ENCODE measurements at places on chromosomes 1 and 21.

DNA sequence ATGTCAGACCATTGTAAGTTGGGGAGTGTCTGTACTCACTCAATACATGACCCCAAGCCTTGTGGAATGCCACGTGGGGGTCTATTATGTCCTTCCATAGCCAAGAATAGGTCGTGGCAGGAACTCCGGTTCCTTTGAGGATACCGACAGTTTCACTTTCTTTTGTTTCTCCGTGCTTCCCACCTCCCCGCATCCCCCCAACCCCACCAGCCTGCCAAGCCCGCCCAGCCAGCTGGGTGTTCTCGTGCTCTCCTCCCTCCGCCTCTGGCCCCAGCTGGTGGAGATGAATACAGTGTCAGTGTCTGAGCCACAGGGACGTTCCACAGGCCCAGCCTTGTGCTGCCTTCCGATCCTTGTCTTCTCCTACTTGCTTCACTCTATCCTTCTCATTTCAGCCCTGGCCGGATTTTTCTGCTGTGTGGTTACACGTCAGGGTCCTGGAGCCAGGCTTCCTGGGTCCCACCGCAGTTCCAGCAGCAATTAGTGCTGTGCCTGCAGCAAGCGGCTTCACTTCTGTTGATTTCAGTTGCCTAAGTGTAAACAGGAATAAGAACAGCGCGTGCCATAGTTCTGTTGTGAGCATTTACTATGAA is 4.1 kb upstream of the AGTRAP start:
- no peak for DNase-seq

DNA sequence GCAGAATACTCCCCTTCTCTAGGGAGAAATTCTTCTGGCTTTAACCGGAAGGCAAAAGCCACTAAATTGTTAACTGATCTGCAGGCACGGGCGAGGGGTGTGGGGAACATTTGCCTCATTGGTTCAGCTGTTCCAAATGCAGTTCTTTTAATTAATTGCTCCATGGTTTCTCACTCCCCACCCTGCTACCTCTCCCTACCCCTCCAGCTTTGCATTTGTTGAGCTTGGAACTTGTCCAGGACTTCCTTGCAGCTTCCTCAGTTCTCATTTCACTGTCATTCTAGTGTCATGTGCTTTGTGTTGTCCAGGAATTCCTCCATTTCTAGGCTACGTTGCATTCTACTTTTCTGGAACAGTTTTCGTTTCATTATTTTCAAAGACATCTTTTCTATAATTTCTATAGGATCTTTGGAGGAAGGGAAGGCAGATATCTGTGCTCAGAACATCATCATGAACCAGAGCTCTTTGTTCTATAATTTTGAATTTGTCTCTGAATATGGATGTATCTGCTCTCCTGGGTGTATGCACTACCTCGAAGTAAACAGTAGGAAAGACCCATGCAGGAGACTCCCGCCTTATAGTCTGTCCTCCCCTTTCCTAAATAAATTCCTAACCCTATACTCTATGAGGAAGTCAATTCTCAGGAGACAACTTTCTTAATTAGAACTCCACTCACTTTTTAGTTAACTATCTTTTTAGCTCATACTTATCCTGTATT is 132.4 kb upstream of the LMO4 start:
- DNase-seq: no peak

DNA sequence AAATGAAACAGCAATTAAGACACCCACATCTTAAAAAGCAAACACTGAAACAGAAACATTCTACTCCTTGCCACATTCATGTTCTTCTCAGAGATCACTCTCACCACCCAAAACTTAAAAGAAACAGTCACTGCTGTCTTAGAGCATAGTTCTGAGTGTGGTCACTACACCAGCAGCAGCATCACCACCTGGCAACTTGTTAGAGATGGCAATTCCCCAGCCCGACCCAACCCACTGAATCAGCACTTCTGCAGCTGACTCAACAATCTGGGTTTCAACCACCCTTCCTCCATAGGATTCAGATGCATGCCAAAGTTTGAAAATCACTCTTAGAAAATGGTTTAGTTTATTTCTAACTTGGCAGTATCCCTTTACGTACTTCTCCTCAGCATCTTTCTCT is 126.1 kb downstream of the CDC42BPA start:
- no peak for DNase-seq

- DNase-seq: no peak
Measured at GRCh38 chr1:155083865-155084721, 5.5 kb downstream of the EFNA3 start.

DNA sequence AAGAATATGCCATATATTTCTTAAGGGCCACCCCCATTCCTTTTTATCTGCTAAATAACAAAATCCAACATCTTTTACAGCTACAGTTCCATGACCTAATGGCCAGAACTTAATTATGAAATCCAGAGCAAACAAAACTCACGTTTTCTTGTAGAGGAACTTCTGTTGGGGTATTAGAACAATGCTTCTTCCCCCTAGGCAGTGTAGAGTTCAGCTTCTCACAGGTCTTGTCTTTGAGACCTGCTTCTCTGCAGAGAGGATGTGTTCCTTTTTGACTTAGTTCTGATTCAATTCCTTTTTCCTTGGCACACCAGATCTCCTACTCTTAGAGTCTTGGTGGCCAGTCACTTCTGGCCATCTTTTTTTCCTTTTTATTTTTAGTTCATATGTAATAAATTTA is 22.2 kb downstream of the VAV3 start:
- no peak for DNase-seq

GRCh38 chr1:83676106-83676505 is 322.8 kb downstream of the TTLL7 start:
- no peak for DNase-seq

DNA sequence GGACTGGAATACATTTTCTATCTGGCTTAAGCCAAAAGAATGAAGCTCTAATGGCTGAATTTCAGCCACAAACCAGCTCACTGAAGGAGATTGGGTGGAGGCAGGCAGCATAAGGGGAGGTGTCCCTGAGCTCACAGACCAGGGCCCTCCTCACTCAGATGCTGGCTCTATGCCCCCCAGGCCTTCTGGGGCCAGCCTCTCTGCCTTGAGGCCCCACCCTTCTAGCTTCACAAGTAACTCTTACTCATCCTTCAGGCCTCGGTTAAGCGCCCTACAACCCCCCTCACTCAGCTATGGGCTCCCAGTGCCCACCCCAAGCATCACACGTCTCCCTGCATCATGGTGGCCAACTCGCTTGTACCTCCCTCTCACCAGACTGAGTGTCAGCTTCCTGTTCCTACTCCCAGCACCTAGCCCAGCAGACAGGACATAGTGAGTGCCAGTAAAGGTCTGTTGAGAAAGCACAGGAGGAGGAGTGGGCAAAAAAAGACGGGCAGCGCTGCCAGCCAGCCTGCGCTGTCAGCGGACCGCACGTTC is 40.8 kb upstream of the GPR157 start:
- DNase-seq: no peak

DNA sequence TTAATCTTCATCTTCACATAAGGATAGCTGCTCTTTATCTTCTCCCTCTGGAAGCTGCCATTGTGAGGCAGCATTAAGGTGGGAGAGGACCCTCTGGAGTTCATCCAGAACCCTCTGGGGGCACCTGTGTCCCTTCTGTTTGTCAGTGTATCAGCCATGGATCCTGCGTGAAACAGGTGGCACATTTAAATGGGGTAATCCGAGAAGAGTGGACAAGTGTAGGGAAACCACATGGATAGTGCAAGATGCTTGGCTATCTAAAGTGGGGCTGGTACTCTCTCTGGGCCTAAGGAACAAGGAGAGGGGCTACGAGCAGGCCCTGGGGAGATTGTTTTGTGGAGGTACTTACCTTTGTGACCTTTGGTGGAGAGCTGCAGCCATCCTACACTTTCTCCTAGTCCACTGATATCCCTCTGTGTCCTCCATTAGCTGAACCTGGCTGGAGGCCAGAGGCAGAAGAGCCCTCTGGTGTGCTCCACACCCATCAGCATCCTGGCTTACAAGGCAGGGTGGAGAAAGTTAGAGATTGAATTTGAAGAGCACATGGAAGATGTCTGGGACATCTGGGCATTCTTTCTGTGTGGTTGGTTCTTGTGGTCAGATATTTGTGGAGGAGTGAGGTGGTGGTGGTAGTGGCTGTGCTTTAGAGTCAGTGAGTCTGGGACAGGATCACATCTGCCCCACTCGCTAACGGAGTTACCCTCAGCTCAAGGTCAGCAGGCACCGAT is 117.7 kb downstream of the FGGY start:
- DNase-seq: no peak

GRCh38 chr1:28926629-28927265 is 12.4 kb downstream of the EPB41 start:
- DNase-seq: peak; percentile 41

DNA sequence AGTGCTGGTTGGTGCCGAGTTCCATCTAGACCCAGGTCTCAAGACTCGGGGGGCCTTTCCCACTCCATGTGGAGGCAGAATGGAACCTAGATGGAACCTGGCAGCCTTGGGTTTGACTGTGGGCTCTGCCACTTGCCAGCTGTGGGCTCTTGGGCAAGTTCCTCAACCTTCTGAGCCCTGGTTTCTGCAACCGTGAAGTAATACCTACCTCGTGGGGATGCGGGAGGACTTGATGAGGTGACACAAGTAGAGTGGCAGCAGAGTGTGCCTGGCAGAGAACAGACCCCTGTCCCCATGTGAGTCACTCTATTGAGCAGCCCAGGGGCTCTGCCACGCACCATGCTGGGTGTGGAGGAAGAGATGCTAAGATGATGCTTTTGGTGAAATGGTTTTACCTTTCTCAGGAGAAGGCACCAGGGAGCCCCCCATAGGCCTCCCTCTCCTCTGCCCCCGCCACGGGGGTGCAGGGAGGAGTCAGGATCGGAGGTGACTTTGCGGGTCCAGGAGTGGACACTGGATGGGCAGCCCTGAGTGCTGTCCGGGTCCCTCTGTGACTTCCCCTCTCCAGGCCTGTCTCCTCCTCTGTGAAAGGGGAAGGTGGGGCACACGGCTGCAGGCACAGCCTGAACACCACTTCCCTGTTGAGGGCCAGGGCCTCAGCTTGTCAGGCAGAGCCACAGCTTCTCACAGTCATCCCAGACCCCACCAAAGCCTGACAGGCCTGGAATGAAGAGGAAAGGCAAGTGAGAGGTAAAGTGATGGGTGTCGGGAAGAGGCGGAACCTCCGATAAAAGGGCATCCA is 36.7 kb upstream of the EDN2 start:
- no peak for DNase-seq

GRCh38 chr1:3011631-3012455 is 9.4 kb upstream of the ACTRT2 start:
- no peak for DNase-seq

DNA sequence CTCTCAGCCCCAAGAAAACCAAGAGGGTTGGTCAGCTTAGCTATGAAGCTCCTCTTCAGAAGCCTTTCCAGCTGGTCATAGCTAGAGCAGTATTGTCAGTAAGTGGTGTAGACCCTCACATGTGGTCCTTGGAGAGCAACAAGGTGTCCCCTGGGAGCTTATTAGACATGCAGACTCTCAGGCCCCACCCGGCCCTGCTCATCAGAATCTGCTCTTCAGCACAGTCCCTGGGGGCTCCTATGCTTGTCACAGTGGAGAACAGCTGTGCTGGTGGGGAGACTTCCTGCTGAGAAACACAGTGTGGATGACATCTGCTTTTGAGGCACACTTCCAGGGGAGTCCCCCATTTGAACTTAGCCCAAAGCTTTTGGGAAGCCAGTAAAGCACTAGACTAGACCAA is 21.9 kb upstream of the NEK2 start:
- no peak for DNase-seq

DNA sequence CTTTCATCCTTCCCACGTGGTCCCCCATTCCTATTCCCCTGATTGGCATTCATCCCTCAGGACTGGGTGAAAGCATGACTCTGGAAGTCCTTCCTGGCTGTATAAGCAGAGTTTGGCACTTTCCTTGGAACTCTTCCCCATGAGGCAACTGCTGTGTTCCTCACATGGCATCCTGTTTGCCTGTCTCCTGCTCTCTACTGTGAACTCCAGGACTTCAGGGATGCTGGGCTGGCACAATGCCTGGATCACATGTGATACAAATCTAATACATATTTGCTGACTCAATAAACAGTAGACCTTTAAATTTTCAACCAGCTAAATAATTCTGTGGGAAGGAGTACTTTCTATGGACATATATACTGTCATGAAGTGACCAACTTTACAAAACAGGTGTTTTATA is 46.8 kb upstream of the EDEM3 start:
- no peak for DNase-seq

GRCh38 chr21:46323227-46323709 is 402 bp downstream of the C21orf58 start:
- no peak for DNase-seq

DNA sequence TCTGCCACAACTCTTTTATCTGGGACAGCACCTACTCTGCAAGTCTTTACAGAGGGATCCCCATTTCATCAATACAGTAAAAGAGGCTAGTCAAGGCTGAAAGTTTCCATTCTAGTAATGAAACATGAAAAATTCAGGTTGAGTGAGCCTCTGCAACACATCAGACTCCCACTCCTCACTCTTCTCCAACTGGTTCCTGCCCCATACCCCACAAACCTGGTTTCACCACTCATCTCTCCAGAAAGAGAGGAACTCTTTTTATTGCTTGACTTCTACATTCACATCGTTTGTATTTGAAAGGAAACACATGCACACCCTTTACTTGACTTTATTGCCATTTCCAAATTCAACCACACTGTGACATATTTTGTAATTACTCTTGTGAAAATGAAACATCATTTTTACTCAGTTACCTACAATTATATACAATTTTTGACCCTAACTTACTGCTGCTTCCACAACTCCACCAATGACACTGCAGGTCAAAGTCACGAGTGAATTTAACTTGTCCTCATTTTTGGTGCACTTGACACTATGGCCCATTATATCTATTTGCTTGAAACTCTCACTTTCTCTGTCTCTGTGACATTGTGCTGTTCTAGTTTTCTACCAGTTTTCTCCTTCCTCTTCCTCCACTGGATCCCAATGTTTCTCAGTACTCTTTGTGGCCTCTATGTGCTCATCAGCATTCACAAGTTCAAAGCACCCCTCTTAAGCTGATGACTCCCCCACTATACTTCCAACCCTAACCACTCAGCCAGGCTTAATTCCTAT is 8.0 kb downstream of the STX6 start:
- no peak for DNase-seq

GRCh38 chr1:226073184-226073950 is 10.9 kb downstream of the H3-3A start:
- DNase-seq: no peak

- no peak for DNase-seq
Measured at GRCh38 chr1:221162352-221162751, 283.1 kb downstream of the HLX start.
